ENCODE measurements at places on chromosomes 12 and 14.

DNA sequence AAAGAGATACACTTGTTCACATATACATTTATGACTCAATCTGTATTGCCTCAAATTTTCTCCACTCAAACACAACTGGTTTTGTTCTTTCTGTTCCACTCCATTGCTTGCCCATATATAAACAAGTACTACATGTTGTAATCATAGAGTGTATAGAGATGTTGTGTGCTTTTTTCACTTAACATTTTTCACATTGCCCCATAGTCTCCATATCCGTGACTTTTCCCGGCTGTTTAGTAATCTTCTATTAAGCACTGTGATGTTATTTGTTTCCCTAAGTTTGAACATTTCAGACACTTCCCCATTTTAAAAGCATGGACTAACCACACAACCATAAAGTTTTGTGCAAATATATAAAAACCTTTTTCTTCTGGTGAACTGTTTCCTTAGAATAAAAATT, 45.5 kb upstream of the PTPRR start:
- no peak for DNase-seq

DNA sequence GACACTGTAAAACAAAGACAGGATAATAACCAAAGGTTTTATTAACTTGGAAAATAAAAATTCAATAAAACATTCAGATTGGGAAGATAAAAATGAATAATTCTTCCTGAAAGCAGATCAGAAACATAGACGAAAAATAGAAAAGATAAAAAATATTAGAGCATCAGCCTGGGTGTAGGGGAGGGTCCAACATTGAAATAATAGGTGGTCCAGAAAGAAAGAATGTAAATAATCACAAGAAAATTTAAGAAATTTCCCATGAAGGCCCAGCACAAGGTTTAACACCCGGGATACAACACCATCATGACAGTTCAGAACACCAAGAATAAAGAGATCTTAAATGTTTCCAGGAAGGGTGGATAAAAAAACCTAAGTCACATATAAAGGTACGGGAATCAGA, 31.1 kb upstream of the DICER1 start:
- no peak for DNase-seq

- DNase-seq, result no peak
Measured at GRCh38 chr14:50107850-50108249, 8.5 kb downstream of the VCPKMT start.

DNA sequence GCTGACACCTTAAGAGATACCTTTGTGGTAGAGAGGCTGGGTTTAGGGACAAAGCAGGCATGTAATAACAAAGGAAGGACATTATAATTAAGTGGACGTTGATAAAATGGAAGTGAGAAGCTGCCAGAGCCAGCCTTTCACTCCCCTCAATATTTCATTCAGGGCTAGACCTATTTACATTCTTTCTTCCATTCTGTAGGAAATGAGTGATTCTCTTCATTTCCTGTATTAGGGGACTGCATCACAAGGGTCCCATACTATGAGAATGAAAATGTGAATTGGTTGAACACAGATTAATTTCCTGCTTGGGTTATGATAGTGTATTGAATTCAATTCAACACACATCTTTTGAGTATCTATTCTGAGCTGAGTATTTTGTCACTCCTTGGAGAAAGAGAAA, 143.0 kb downstream of the OTOGL start:
- no peak for DNase-seq

GRCh38 chr14:96191353-96191752, 13.3 kb upstream of the BDKRB2 start:
- DNase-seq, result no peak

- no peak for DNase-seq
Measured at GRCh38 chr14:32662211-32662610, 276.5 kb upstream of the NPAS3 start.

- DNase-seq, result no peak
Measured at GRCh38 chr12:120473807-120474615, 4.5 kb upstream of the SRSF9 start.

DNA sequence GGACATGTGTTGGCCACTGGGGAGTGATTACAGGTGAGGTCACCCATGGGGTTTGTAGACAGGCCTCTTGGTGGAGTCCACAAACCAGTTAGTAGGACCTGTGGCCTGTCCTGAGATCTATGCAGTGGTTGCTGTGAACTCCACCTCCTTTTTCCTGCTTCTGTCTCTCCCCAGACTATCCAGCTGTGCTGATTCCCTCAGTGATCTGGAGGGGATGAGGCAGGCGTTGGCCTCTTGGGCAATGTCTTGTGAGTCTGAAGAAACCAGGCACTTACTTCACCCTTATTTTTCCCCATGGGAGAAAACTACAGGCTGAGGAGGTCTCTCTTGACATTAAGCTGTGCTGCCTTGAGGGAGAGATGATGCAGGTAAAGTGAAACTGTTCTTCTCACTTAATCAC, 257.2 kb upstream of the PRICKLE1 start:
- no peak for DNase-seq

- DNase-seq, result no peak
Measured at GRCh38 chr12:8701046-8701660, 3.4 kb downstream of the RIMKLB start.

DNA sequence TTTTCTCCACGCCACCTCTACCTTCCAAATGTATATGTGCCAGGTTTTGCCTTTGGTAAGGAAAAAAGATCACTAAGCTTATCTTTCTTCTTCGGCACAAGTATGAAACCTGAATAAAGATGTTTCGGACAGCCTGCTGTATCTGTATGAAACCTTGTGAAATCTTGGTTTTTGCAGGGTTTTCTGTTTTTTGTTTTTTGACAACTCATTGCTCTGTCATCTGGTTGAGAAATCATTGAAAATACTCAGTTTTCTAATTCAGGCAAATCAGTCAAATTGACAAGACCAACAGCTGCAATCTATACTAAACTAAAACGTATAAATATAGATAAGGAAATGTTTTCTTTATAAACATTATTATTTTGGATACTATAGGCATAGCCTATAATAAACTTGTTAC, 63.1 kb upstream of the FGD4 start:
- no peak for DNase-seq

DNA sequence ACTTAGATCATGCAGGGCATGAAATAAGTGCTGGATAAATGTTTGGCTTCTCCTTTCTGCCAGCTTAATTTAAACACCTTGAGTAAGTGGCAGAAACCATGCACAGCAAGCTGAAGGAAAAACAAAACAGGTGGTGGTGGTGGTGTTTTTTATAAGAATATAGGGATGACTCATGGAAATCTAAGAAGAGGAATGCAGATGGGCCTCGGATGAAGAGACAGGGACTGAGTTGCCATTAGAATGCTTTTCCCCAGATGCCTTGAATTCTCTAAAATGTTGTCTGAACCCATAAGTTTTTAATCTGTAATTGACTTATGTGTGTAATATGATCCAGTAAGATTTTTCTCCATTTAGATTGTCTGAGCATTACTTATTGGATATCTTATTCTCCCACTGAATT, 93.1 kb upstream of the ZDHHC17 start:
- DNase-seq, result no peak

DNA sequence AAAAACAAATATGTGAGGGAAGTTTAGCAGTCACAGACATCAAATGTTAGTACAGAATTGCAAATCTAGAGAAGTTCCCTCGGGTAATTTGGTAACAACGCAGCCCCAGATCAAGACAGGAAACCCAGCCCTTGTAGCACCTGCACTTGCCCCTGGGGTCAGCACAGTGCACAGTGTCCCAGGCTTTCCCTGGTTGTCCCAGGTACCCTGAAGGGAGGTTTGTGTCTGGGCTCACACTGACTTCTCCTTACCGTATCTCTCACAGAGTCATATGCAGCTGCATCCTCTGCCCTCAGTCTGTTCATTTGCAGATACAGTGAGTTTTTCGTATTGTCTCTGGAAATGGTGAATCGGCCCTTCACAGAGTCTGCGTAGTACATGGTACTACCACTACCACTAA, 528.9 kb downstream of the TMEM121 start:
- no peak for DNase-seq

GRCh38 chr12:69687390-69687789, 11.7 kb downstream of the BEST3 start:
- no peak for DNase-seq

DNA sequence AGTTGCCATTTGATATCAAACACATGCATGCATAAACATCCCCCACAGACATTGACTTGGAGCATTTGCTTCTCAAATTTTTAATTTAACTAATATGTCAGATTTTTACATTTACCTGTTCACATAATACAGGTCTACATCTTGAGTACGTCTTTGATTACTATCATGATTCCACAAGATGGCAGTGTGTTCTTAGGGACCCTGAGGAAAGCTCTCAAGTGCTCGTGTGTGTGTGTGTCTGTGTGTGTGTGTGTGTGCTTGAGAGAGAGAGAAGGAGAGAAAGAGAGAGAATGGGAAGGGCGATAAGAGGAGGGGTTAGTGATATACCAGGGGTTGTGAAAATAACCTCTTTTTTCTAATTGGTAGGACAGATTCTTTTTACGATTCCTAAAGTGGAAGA, 167.1 kb upstream of the OR4E1 start:
- no peak for DNase-seq

DNA sequence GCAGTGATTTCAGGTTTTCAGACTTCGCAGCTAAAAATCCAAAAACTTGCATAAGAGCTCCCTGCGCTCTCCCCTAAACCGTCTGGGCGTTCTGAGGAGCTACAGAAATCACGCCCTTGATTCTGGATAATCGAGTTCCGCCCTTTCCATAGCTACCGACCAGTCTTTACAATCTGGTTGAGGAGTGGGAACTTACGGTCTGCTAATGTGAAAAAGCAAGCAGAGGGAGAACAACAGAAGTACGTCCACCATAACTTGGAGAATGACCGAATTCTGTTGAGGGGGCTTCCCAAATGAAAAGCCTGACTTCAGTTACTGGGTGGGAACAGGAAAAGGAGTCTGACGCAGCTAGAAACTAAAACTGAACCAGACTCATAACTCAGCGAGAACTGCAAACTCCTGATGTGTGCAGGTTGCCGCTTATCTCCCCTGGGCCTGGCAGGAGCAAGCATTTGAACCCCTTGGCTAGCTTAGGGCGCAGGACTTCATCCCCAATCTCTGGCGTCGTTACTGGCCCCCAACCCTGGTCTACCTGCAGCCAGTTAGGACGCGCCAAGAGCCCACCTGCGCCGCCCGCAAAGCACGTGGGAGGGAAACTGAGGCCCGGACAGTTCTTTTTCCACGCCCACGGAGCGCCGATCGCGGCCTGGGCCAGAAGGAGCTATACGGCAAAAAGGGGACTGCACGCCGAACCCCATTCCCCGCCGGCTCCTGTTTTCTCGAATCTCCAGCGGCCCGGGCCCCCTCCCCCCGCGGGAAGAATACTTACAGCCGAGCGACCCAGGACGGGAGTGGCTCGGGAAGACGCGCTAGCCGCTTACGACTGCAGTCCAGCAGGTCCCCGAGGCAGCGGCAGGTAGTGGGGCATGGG, 838 bp downstream of the LRIG3 start:
- no peak for DNase-seq

- no peak for DNase-seq
Measured at GRCh38 chr12:78118036-78118435, 287.3 kb downstream of the NAV3 start.

DNA sequence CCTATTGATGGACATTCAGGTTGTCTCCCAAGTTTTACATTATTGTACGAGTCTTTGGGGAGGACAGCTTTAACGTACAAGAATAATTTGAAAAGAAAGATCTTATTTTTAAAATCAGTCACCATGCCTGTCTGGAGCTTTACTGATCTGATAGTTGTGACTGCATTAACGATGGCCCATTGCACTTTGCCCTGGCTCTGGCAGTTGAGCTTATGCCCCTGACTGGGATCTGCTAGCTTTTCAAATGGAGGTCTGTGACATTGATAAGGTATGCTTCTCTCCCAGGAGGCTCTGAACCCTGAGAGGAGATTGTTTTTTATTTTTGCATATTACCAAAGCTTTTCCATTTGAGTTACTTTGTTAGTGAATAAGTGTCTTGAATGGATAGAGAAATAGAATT, 17.9 kb upstream of the RAB3IP start:
- DNase-seq, result no peak

DNA sequence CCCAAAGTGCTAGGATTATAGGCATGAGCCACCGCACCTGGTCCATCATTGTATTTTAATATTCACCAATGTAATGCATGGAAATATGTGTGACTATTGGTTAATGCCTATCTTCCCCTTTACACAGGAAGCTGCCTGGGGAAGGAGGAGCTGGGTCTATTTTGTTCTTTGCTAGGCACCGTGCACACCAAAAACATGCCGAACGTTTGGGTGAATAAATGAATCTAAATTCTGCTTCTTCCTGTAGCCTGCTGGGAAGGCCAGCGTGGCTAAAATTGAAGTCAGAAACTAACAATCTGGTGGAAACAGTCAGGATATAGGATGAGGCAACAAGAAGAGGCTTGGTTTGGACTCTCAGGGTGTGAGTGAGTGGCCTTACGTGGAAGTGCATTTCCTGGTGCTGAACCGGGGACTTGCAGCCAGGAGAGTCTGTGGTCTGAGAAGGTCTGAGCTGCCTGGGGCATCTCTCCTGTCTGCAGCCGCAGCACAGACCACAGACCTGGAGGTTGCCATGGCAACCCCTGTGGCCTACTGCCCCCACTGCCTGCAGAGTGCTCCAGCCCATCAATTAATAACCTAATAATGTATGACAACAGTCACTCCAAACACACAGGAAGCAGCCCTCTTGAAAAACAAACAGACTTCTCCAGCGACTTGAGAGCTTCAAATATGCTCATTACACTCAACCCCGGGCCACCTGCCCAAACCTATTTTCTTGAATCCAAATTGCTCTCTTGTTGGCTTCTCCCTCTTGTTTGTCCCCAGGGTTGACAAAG, 5.5 kb upstream of the GPR68 start:
- no peak for DNase-seq

DNA sequence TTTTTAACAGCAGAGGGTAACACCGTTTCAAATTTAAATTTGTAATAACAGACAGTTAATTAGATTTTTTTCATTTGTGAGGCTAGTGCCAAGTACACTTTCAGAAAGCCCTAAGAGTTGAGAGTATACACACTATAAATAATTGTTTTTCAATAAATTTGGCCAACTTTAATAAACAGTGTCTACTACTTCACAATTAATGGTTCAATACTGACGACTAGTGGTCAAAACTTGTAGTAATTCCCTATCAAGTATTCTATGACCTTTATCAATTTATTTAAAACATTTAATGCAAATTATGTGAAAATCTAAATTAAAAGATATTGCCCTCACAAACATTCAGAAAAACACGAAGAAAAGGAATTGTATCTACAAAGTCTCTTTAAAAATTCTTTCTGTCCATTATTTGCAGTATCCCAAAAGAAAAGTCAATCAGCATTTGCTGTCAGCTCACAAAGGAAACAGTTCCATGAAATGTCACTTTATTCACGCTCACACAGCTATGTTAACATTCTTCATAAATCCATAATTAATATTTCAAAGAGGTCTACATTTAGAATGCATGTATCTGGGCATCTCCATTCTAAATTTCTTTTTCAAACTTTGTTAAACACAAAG, 91.2 kb downstream of the CEP128 start:
- no peak for DNase-seq

DNA sequence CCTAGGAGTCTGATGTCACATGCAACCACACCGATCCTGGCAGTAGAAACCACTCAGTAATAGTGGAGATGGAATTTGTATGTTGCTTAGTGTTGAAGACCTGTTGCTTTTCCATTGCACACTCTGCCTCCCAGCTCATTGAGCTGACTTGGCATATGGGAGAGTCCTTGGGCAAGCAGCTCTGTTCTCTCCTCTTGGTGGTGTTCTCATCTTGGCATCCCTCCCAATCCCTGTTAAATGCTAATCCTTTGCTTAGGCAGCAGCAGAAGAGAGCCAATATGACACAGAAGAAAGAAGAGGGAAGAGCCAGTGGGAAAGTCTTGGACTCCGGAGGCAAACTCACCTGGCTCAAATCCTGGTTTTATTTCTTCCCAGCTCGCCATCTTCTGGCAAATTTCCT, 178.0 kb upstream of the CAND1 start:
- DNase-seq, result no peak

- no peak for DNase-seq
Measured at GRCh38 chr12:10167599-10167998, 4.3 kb downstream of the OLR1 start.

Measured in activated T-helper 9 cell treated with anti-CD3 and anti-CD28 coated beads, Interleukin-2, amount 50 U/mL, for 16 hours (primary cell).